ENCODE measurements at places on chromosomes 4 and X.

DNA sequence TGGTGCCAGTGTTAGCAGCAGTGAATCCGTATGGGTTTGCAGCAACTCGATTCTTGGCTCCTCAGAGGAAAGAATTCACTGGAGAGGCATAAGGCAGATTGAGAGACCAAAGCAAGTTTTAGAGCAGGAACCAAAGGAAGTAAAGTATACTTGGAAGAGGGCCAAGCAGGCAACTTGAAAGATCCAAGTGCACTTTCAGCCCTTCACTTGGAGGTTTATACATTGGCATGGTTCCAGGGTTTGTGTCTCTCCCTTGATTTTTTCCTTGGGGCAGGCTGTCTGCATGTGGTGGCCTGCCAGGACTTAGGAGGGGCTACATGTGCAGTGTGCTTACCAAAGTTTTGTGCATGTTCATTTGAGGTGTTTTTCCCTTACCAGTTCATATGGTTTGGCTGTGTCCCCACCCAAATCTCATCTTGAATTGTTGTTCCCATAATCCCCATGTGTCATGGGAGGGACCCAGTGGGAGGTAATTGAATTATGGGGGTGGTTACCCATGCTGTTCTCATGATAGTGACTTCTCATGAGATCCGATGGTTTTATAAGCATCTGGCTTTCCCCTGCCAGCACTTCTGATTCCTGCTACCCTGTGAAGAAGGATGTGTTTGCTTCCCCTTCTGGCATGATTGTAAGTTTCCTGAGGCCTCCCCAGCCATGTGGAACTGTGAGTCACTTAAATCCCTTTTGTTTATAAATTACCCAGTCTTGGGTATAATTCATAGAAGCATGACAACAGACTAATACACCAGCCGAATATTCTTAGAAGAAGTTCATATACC is 86.2 kb upstream of the TSPAN5 start:
- DNase-seq, result no peak

DNA sequence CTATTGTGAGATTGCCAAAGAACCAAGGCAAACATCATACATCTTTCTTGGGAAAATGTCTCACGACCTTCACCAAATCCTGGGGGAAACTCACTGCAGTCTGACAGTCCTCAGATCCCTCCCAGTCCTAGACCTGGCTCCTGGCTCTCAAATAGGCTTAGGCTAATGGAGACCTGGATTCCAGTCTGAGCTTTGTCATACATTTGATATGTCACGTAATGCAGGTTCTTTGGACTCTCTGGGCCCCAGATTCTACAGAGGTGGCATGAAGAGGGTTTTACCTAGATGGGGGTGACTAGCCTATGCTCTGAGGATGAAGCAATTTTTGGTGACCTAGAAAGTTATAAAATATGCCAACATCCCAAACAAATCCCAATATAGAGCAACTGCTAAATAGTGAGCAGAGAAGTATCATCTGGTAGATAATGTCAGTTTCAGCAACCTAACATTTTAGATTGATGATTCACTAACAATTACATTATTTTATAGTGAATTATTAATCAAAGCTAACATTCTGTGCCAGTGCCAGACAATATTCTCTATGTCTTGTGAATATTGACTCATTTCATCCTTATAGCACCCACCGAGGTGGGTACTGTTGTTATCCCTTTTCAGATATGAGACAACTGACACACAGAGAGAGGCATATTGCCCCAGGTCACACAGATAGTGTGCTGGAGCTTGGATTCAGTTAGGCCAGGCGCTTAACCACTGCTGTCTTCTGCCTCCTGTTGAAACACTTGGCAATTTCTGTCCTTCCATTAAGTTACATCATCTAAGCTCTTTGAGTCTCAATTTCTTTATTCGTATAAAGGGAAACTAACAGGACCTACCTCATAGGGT is 195.4 kb upstream of the MAMLD1 start:
- DNase-seq, result no peak

DNA sequence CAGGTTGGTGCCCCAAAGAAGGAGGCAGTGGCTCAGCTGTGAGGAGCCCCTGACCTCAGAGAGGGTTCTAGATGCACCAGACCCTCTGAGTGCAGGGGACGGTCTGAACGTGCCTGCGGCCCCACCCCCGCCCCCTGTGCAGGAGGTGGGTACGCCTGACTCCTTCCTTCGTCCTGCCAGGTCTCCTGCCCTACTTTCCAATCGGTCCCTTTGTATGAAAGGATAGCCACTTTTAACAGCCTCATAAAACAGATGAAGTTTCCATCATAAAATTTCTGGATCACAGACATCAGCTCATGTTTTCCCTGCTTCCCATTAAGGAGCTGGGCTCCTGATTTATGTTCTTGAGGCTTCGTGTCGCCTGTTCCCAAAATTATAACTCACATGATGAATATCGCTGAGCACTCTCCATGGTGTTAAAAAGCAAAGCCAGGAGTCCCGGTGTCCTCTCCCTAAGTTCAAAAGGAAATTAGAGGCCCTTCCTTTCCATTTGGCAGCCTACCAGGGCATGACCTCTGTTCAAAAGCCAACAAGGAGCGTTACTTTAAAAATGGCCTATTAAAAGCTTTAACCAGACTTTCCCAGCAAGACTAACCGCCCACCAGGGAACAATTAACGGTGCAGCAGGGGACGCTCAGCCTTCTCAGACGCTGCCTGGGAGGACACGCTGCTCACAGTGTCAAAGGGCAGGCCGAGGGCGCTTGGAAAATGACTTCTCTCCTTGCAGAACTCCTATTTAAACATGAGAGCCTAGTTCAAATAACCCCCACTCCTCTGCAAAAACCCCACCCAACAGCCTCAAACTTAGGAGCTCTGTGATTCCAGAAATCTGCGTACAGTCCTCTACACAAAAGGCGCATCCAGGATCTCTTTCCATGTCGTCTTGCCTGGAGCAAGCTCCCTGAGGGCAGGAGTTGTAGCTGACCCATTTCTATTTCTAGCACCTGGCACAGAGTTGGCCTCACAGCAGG is 181.9 kb downstream of the AFAP1 start:
- DNase-seq, result no peak

DNA sequence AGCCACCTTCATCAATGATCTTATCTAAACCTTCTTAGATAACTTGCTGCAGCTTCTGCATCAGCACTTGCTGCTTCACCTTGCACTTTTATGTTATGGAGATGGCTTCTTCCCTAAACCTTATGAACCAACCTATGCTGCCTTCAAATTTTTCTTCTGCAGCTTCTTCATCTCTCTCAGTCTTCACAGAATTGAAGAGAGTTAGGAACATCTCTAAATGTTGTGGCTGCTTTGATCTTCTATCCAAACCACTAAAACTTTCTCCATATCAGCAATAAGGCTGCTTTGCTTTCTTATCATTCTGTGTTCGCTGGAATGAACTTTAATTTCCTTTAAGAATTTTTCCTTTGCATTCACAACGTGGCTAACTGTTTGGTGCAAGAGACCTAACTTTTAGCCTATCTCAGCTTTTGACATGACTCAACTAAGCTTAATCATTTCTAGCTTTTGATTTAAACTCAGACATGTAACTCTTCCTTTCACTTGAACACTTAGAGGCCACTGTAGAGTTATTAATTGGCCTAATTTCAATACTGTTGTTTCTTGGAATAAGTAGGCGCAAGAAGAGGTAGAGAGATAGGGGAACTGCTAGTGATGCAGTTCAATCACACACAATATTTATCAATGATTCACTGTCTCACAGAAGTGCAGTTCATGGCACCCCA is 36.1 kb upstream of the CORIN start:
- DNase-seq, result no peak

- DNase-seq, result no peak
Observed at GRCh38 chr4:106809076-106809475, 227.0 kb downstream of the DKK2 start.

GRCh38 chrX:38233891-38234667 is 13.4 kb upstream of the SRPX start:
- no peak for DNase-seq

GRCh38 chr4:110533940-110534339 is 58.0 kb downstream of the ENPEP start:
- DNase-seq, result peak; percentile 84

GRCh38 chrX:12060489-12061260 is 77.6 kb upstream of the FRMPD4 start:
- DNase-seq, result no peak

GRCh38 chr4:155038459-155038858 is 170.0 kb upstream of the NPY2R start:
- DNase-seq, result no peak

GRCh38 chrX:106919932-106920452 is at the start of gene CLDN2:
Gene CLDN2 (plus strand): TSS chrX:106920402. CDS start chrX:106928229, 7,827 bp downstream.
- DNase-seq, result no peak

GRCh38 chr4:139958739-139959098 is 195.3 kb downstream of the MAML3 start:
- DNase-seq, result no peak

GRCh38 chrX:3697220-3697684 is 16.2 kb downstream of the PRKX start:
- DNase-seq, result no peak

DNA sequence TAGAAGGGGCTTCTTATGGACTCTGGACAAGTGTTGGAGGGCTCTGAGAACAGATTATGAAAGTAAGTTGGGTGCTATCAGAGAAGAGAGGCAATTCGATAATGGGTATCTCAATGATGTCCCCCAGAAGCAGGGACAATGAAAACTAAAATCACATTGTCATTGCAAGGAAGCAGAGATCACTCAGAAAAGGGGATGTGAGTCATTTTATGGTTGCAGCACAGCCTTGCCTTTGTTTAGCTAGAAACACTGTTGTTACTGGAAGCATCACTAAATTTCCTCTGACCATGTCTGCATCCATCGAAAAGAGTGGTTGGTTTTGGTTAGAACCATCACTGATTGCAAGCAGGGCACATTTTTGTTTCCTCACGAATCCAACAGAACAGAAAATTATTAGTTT is 246.8 kb upstream of the NWD2 start:
- DNase-seq, result no peak

DNA sequence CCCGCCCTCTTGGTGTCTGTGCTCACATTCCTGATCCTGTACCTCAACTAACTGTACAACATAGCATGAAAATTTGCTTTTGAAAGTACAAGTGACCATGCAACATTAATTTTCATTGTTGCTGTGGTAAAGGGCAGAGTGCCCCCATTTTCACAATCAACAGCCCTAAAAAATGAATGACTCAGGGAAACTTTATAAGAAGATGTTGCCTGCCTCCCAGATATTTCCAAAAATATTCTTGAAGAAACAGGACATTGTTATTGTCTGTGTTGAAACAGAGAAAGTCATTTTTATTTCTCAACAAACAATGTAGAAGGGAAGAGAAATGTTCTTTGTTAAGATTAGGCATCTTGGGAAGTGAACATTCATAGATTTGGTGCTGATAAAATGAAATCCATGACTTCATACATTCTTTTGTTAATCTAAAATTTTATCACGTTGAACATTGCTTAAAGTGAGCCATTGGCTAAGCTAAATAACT is 113.9 kb upstream of the ANXA3 start:
- DNase-seq, result no peak

GRCh38 chrX:21781525-21781924 is 23.6 kb upstream of the SMPX start:
- DNase-seq, result no peak

- DNase-seq, result no peak
Observed at GRCh38 chrX:68650491-68650890, 3.0 kb downstream of the STARD8 start.

DNA sequence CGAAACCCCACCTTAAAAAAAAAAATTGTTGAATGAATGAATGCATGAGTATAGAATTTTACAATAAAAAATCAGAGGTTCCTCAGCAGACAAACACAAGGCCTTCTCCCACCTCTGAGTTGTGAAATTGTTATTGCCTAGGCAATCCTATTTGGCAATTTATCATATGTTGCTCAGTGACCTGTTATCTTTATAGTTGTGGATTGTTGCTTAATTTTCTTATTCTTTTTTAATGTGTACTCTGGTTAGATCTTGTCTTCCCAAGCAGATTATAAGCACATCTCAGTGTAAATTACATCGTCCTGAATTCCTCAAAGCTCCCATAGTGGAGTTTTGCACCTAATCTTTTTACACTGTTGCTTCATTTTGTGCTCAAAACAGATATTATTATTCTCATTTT is 71.9 kb downstream of the RBM47 start:
- no peak for DNase-seq

DNA sequence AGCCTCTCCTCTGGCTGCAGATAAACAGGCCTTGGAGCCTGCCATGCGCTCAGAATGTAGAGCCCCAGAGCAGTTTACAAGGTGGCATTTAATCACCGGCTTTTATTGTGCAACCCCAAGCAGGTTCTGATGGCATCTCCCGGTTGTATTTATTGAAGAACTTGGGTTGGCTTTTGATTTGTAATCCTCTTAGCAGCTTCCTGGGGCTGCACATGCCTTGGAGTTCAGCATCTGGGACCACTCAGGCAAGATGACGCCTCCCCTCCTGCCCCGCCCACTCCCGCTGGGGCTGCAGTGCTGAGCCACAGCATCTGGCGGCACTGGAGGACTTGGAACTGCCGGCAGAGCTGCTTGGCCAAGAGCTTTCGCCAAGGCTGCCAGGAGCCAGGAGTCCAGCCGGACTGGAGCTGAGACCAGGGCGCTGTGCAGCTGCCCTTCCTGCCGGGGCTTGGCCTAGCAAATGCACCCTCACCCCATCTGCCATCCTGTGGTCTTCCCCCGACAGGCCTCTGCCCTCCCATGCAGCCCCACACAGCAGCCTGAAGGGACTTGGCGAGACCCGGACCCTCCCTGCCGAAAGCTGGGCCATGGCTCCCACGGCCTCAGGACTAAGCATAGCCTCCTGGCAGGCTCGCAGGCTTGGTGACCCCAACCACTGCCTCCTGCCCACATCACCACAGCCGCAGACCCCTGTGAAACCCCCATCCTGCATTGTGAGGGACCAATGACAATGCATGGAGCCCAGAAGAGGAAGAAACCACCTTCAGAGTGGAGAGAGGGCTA is 5.4 kb downstream of the HTRA3 start:
- peak; percentile 63 for DNase-seq

GRCh38 chrX:13805241-13805640 is 11.7 kb downstream of the GPM6B start:
- DNase-seq, result no peak

- DNase-seq, result no peak
Observed at GRCh38 chr4:184420881-184421416, 53.4 kb downstream of the IRF2 start.

DNA sequence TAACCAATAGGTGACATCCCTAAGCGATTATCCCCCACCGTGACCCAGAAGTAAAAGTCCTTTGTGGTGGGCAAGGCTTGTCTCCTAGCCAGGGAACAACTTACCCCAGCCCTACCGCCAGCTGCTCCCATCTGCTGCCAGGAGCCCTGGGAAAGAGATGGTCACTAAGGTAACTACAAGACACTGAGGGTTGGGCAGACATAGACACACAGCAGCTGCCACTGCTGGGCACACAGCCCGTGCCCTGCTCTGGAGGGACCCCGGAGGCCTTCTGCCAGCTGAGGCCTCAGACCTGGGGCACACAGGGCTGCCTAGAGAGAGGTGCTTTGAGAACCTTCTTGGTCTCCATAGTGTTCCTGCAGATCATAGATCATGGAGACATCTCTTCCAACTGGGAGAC is 53.0 kb upstream of the PROM1 start:
- DNase-seq, result no peak

GRCh38 chr4:176357359-176358082 is 37.8 kb downstream of the SPCS3 start:
- no peak for DNase-seq

GRCh38 chr4:15612136-15612535 is 43.0 kb downstream of the FBXL5 start:
- no peak for DNase-seq

- DNase-seq, result no peak
Observed at GRCh38 chrX:70498129-70498528, 53.5 kb downstream of the DLG3 start.

GRCh38 chr4:29405116-29405515 is 1315.1 kb upstream of the PCDH7 start:
- no peak for DNase-seq

Data from HS-5 (cell line).